Smooth muscle cell of the pulmonary artery (primary cell): ENCODE measurements at places on chromosomes 7 and 10. TPM values are rescaled to one million over a fixed set of nuclear protein-coding genes. Genes with fewer than 3 reads are reported as not detected.

FAM3C gene
- total RNA-seq = 75.6 and 106 TPM in 2 replicates

VAX1 gene
- total RNA-seq = not detected in 2 replicates

CCDC172 gene
- total RNA-seq = not detected in 2 replicates

AKR1E2 gene
- total RNA-seq = 9.5 and 18.4 TPM in 2 replicates

MRC1 gene
- under 0.01 TPM in 1 of 2 replicates, not detected in the other for total RNA-seq
